ENCODE measurements at places on chromosomes 5 and 9.

DNA sequence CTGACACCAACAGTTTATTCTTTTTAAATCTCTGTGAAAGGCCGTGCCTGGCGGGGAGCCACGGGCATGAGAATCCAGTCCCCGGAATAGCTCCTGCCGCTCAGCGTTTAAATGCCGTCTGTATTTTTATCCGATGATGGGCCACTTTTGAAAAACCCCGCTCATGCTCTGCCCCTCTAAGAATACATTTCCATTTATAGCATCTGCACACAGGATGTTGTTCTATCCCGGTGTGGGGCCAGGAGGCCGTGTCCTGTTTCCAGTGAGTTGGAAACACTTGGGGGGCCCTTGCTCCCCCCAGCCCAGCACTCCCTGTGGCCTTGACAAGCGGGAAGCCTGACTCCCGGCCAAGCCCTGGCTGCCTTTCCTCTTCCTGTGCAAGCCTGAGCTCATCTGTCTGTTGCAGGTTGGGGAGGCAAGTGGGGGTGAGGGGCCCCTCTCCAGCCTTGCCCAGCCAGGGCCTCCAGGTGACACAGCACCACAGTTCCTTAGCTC, 39.0 kb downstream of the ERGIC1 start:
- no peak for DNase-seq

DNA sequence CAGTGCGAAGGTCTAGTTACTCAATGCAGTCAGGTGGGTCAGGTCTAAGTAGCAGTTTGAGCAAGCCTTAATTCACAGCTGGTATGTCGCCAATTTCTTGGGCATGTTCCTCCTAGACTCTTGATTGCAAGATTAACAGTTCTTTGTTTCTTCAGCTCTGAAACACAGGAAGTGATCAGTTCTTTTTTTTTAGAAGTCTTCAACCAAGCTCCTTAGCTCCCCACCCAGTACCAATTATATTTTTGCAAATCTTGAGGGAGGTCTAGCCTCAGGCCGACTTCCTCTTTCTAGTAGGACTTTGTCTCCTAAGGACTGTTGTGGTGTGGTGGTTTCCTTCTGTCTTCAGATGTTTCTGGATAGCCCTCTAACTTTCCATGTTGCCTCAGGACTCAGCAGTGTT, 2054.2 kb downstream of the MAT2B start:
- DNase-seq = no peak

- DNase-seq = no peak
These were observed 634.2 kb downstream of the BNC2 start for GRCh38 chr9:16236311-16236710.

GRCh38 chr9:121748727-121749423, 97.4 kb downstream of the DAB2IP start:
- no peak for DNase-seq

- DNase-seq = no peak
These were observed 9.8 kb downstream of the COL23A1 start for GRCh38 chr5:178580271-178580955.

- DNase-seq = no peak
These were observed 88.5 kb downstream of the SUSD1 start for GRCh38 chr9:112086627-112087026.

DNA sequence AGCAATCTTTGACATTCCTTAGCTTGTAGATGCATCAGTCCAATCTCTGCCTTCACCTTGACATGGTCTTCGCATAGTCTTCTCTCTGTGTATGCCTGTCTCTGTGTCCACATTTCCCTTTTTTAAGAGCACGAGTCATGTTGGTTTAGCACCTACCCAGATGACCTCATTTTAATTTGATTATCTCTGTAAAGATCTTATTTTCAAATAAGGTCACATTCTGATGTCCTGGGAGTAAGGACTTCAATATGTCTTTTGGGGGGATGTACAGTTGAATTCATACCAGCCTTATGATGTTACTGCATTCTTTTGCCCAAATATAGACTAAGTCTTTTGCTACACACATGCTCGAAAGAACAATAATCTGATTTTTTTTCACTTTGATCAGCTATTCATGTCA, 6.9 kb downstream of the KCTD16 start:
- no peak for DNase-seq

- DNase-seq = no peak
These were observed 36.3 kb downstream of the PTGER4 start for GRCh38 chr5:40716000-40716399.

DNA sequence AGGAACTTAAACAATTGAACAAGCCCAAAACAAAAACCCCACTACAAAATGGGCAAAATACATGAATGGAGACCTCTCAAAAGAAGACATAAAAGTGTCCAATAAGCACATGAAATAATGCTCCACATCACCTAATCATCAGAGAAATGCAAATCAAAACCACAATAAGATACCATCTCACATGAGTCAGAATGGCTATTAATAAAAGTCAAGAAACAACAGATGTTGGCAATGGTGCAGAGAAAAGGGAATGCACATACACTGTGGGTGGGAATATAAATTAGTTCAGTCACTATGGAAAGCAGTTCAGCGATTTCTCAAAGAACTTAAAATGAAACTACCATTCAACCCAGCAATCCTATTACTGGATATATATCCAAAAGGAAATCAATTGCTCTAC, 337.4 kb upstream of the GRIA1 start:
- no peak for DNase-seq

DNA sequence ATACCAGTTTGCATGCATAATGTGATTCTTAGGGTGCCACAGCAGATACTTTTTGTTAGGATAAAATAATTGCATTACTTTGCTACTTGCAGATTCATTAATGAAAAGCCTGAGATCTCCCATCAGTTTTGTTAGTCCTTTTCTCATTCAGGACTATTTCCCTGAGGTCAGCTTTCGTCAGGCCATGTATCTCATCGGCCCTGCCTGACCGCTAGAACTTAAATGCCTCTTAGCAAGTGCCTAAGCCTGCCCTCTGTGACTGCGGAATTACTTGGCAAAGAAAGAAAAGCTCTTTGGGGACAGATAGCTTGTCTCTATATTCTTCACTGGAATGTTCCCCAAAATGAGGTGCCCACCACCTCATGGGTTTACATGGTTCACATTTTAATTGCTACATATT, 147.8 kb downstream of the KCTD16 start:
- DNase-seq = no peak

- no peak for DNase-seq
These were observed 92.8 kb downstream of the ADCY2 start for GRCh38 chr5:7488734-7489133.

GRCh38 chr5:28517691-28518090, 1479.3 kb upstream of the CDH9 start:
- DNase-seq = no peak

DNA sequence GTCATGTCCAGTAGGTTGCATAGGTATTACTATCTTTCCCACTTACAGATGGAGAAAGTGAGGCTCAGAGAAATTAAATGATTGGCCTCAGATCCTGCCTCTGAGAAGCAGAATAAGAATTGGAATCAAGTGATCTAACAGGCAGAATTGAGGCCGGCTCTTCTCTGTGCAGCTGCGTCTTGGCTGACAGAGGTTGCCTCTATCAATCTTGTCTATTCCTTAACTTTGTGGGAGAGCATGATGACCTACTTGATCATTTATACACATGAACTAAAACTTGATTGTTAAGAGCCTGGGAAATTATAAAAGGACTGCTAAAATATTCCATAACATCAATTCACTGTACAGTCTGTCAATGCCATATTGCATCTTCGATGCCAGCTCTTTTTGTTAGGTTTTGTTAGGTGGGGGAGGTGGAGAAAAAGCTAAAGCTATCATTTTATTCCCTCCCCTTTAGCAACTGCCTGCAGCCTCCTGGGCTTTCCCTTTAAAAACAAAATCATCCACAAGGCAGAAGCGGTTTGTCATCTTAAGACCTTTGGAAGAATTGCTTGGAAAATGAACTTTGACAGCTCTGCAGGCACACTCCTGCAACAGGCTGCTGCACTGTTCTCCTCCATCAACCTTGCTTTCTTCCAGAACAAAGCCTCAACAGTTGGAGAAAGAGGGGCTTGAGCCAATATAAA, 247.4 kb downstream of the SMARCA2 start:
- DNase-seq = no peak

DNA sequence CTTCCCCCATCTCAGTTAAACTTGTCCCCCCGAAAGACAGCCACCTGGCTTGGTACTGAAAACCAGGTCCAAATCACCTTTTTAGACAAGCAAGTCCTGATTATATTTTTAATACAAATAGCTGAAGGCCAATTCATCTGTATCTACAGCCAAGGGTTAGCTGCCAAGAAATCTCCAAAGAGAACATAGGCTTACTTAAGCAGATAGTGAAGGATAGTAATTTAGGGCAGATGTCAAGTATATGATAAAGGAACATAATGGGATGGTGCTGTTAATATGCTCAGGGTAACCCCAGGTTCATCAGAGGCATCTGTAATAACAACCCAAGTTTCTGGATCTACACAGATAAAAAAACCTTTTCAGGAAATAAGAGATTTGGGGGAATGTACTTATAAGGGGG, 133.0 kb downstream of the EBF1 start:
- DNase-seq = no peak

DNA sequence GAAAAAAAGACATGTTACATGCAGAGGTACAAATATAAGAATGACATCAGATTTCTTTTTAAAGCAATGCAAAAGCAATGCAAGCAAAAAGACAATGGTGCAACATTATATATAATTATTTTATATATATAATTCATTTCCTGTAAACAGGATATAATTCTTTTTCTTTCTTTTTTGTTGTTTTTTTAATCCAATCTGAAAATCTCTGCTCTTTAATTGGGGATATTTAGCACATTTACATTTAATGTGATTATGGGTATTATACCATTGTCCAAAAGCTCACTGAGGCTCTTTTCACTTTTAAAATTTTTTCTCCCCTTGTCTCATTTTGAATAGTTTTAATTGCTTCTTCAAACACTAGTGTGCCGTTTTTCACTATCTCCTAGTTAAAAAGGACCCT, 148.9 kb downstream of the FGF18 start:
- DNase-seq = no peak

GRCh38 chr5:53482717-53483638, 2.5 kb downstream of the FST start:
- DNase-seq = no peak

- no peak for DNase-seq
These were observed 544.3 kb upstream of the ARRDC3 start for GRCh38 chr5:91927439-91927838.

DNA sequence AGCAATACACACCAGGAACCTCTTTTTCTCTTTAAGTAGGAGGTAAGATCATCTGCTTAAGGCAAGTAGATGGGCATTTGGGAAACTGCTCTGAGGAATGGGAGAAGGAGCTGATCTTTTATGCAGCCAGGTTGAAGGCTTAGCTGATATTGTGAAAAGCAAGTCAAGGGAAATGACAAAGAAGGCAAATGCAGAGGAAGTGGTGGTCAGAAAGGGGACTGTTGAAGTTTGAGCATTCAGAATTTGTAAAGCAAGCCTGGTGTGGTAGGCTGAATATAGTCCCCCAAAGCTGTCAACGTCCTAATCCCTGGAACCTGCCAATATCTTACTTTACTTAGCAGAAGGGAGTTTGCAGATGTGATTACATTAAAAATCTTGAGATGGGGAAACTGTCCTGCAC, 128.9 kb downstream of the ADAMTS12 start:
- no peak for DNase-seq

- no peak for DNase-seq
These were observed 161.8 kb downstream of the ICE1 start for GRCh38 chr5:5584236-5584745.

- no peak for DNase-seq
These were observed 355.9 kb upstream of the RIOK2 start for GRCh38 chr5:97538912-97539311.

GRCh38 chr9:22084336-22085035, 75.4 kb upstream of the CDKN2B start:
- DNase-seq = no peak

GRCh38 chr5:110386782-110387181, 339.7 kb downstream of the TMEM232 start:
- DNase-seq = no peak

- no peak for DNase-seq
These were observed 322.6 kb downstream of the FBXL17 start for GRCh38 chr5:108059334-108059733.

DNA sequence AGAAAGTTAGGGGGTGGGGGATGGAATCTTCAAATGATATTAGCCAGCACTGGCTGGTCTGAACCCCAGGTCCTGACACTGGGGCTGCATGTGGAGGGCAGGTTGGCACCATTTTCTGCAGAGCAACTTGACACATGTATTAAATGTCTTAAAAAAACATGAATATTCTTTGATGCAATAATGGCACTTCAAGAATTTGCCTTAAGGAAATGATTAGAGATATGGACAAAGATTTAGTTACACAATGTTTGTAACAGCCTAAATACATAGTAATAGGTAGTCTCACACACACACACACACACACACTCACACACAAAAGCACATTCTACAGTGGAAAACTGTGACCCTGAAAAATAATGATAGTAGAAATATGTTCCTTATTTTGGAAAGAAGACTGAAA, 3.6 kb downstream of the SVEP1 start:
- DNase-seq = no peak

DNA sequence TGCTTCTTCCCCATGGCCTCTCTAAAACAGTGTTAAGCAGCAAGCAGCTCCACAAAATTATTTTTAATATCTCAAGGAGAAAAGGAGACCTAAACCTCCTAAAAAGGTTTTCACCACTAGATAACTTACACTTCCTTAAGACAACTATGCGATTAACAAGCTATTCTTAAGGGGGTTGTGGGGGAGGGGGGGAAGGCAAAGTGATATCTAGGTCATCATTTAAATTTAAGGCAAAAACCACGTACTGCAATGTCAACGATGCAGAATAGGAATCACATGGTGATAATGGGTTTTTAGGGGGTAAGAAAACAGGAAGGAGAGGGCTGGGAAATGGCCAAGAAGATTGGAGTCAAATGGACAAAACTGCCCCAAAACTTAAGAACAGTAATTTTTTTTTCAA, 32.6 kb downstream of the CSNK1A1 start:
- DNase-seq = no peak

DNA sequence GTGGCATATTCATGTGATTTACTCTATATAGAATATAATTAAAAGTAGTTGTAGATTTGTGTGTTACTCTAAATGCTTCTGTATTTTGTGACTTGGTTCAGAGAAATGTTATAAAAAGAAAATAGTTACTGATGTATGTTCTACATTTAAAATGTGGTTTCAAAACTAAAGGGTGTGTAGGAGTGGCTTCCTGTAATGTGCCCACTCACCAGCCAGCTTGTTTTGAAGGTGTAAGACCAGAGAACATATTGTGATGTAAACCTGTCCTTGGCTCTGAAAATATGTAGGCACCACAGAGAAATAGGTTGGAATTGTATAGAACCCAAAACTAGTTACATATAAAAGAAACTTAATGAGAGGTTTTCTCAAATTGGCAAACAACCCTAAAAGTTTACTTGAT, 51.2 kb upstream of the ARRDC3 start:
- no peak for DNase-seq

All from stimulated activated CD8-positive, alpha-beta memory T cell treated with anti-CD3 and anti-CD28 coated beads, Interleukin-4, amount 100 ng/mL, for 24 hours (primary cell).